ENCODE measurements at places on chromosomes 1 and 21.

- no peak for DNase-seq
These were observed 105.9 kb downstream of the BCAR3 start for GRCh38 chr1:93575621-93576284.

- DNase-seq: no peak
These were observed 6.7 kb upstream of the VSIG8 start for GRCh38 chr1:159869173-159869572.

GRCh38 chr21:27192281-27192949 lies 225.5 kb upstream of the ADAMTS5 start:
- DNase-seq: no peak

DNA sequence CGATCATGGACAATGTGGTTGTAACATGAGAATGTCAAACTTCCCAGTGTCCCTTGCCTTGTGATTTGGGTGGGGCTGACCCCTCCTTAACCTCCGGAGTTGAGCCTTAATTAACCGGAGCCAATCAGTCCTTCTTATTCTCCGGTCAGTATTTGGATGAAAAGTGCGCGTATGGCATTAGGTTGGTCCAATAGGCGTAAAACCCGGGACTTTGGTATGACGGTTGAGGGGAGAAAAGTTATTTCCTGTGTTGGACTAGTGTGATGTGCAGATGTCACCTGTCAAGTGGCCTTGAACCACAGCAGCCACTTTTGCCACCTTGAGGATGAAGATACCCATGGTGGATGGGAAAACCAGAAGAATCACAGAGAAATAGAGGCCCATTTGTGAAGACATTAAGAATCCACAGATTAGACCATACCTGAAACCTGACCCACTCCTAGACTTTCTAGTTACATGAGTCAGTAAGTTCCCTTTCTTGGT lies 5.1 kb downstream of the PAFAH2 start:
- DNase-seq: peak; percentile 43

- DNase-seq: no peak
These were observed 20.4 kb downstream of the SLC25A33 start for GRCh38 chr1:9559673-9560072.

GRCh38 chr1:179809506-179810366 lies 66.6 kb downstream of the FAM163A start:
- DNase-seq: peak; percentile 49

GRCh38 chr1:2971101-2971501 lies 50.2 kb upstream of the ACTRT2 start:
- no peak for DNase-seq

- DNase-seq: no peak
These were observed 114.9 kb downstream of the DENND1B start for GRCh38 chr1:197660389-197660788.

DNA sequence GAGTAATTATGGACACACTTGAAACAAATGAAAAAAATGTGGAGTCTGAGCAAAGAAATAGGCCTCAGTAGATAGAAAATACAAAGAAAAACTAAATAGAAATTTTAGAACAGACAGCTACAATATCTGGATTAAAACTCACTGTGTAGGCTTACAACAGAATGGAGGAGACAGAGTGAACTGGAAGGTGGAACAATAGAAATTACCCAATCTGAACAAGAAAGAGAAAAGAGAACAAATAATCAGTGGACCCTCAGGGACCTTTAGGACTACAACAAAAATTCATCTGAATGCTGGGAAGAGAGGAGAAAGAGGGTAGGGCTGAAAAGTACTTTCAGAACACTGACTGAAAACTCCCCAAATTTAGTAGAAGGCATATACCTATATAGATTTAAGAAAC lies 90.0 kb downstream of the POU2F1 start:
- DNase-seq: peak; percentile 22

GRCh38 chr1:163054181-163054591 lies 15.0 kb upstream of the RGS4 start:
- DNase-seq: no peak

GRCh38 chr1:116853680-116854402 lies 55.9 kb upstream of the PTGFRN start:
- no peak for DNase-seq

DNA sequence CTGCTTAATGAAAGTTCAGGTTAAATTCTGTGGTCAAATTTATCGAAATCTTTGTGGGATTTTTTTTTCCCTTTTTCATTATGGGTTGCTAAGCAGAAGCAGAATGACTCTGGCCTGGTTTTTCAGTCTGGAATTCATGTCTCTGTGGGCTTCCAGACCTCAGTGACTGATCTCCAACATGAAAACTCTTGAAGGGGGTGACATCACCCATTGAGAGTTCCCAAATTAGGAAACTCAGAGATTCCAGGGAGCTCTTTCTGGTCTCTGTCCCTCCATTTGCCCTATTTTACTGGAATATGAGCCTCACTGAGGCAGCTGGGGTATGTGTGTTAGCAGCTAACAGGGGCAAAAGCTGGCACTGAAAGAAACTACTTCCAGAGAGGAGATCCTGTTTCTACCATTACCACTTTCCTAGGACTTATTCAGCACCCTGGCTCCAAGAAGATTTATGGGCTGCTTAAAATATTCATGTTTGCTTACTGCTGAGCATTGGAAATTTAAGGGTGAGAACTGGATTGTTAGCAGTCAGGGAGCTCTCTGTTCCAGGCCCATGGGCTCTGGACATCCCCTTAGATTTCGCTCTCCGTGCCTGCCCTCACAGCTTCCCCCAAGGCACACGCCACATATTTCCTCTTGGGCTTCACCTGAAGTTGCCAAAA lies 203.4 kb upstream of the SPAG17 start:
- DNase-seq: no peak

GRCh38 chr1:187840557-187840956 lies 1011.8 kb downstream of the PLA2G4A start:
- no peak for DNase-seq

DNA sequence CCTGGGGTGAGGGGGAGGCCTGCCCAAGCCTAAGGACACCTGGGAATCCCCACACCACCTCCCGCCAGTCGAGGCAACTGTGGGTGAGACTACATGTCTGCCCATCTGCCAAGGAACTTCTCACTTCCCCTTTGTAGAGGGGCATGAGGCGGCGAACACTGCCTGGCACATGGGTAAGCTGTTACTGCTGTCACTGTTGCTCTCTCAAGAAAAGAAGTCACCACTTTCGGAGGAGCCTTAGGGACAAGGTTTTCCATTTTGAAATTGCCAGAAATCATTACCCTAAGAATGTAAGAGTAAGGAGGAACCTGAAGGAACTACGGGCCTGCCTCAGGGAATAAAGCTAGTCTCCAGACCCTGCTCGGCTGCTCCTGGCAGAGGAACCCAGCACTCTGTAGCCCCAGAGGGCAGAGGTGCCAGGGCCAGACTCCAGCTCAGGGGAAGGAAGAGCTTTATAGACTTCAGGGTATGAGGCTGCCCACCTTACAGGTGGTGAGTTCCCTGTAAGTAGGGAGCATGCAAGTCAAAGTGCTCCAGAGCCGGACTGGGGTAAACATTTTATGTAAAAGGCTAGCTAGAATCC lies 23.3 kb downstream of the SLC2A1 start:
- DNase-seq: no peak

GRCh38 chr1:213162862-213163261 lies 111.8 kb downstream of the RPS6KC1 start:
- DNase-seq: no peak

DNA sequence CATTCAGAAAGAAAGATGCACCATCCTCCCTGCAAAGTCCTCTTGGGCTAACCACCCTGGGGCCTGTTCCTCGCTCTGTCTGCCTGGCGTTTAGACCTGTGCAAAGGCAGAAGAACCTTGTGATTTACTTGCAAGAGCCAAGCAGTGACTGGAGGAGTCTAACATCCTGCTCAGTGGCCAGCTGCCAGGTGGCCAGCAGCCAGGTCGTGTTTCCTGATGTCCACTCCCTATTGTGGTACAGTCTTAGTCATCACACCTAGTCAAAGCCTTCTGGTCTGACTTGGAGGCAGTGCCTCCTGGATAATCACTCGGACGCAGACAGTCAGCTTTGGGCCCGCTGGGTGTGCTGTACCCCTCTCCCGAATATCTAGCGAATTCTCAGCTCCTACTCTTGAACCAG lies 118.1 kb downstream of the PGBD5 start:
- no peak for DNase-seq

DNA sequence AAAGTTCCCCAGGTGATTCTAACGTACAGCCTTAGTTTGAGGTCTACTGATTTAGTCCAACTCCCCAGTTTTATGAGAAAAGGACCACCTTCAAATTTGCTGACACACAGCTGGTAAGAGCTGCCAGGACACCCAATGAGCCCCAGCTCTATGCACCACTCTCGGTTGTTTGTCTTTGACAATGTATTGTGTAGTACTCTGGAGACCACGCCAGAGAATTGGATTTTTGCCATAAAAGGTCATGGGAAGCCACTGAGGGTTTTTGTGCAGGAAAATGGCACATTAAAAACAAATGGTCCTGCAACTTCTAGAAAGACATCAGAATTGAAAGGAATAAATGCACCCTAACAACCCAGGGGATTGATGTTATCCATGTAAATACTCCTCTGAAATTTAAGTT lies 7.1 kb upstream of the IER5 start:
- no peak for DNase-seq

GRCh38 chr1:221972276-221973235 lies 230.7 kb upstream of the DUSP10 start:
- no peak for DNase-seq

- no peak for DNase-seq
These were observed 2.7 kb upstream of the HMGN2 start for GRCh38 chr1:26469558-26469957.

DNA sequence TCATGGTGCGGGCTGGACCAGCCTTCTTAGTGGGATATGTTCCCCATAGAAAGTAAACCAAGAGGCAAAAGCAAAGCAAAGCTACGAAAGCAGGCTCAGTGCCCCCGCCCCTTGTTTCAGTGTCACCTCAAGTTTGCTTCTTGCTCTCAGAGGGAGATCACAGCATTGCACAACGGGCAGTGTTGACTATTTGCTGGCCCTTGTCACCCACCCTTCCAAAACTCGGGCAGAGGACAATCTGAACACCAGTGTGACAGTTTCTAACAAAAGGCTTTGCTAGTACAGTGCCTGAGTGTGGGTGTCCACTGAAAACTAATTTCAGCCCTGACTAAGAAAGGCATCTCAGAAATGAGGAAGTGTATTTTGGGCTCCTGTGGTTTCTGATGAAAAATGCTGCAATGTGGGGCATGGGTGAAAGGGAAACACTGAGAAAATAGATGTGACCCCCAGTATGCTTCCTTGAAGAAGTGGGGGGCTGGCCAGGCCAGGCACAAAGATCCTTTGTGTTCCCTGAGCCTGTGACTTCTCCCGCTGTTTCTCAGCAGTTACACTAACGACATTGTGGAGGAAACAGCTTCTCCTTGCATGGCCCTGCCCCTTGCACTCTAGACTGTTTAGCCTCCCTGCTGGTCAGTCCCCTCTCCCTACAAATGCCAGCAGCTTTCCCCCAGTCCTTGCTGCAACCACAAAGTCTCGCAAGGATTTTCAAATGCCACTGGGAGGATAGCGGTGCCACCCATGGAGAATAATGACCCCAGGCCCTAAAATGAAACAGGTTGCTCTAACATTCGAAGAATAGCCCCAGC lies 33.3 kb upstream of the KCNE1 start:
- DNase-seq: no peak

DNA sequence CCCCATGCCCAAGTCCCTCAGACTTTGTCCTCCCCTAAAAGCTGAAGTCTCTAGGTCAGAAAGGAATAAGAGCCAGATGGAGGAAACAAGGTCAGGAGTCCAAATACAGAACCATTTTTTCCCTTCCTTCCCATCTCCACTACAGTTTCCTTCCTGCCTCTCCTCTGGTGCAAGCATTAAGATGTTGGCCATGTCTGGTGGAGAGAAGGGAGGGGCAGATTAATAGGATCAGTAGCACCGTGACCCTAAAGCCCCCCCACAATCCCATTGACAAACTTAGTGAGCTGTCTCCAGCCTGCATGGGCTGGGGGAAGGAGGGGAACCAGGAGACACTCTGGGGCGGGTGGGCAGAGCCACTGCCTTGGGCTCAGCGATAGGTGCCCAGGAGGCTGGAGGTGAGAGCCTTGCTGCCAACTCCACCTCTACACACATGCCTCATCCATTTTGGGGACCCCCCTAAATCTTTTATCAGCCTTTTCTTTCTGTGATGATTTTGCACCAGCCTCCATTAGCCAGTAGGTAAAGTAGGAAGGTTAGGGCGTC lies 59.8 kb downstream of the RHBG start:
- no peak for DNase-seq

GRCh38 chr1:112253366-112253765 lies 142.6 kb upstream of the CTTNBP2NL start:
- DNase-seq: no peak

- peak; percentile 26 for DNase-seq
These were observed 95.9 kb downstream of the SPSB1 start for GRCh38 chr1:9388335-9389180.

- no peak for DNase-seq
These were observed 5.8 kb downstream of the PLA2G2A start for GRCh38 chr1:19973616-19974015.

DNA sequence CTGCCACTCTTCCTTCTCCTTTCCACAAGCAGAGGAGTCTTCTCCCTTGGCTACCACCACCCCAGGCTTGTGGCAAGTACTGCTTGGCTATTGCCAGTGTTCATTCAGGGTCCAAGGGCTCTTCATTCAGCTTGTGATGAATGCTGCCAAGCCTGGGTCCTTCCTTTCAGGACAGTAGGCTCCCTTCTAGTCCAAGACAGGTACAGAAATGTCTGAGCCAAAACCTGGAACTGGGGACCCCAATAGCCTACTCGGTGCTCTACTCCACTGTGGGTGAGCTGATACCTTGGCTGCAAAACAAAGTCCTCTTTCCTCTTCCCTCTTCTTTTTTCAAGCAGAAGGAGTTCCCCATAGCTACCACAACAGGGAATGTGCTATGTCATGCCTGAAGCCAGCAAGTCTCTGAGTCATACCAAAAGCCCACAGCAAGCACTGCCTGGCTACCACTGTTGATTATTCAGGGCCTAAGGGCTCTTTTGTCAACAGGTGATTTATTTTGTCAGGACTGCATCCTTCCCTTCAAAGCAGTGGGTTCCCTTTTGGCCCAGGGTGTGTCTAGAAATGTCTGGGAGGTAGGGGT lies 268.9 kb downstream of the HHAT start:
- DNase-seq: no peak

DNA sequence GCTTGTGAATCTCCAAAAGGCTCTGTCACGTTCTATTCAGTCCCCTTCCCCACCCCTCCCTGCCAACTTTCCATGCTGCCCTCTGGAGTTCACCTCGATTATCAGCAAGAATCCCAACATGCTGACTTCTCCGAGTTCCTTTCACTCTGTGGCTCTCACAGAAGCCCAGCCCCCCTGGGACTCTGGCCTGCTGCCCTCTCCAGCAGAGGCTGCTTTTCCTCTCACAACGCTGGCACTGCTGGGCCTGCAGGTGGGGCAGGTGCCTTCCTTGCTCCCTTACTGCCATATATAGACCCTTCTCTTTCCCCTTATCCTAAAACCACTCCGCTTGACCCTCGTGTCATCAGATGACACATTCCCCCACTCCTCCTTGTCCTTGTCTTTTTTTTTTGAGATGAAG lies 10.2 kb upstream of the RNF186 start:
- no peak for DNase-seq

DNA sequence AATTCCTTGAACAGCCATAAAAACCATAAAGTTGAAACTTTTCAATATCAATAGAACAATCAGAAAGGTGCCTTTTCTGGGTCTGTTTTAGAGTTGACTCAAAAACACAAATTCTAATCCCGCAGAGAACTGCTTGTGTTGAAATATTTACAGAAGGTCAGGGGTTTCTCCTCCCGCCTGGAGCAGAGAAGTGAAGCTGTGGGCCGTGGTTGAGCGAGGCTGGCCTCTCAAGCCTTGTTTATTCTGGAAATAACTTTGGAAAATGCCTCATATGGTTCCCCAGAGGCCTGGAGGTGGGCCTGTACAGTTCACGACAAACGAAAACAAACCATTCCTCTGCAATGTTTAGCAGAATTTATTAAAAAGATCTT lies 90.8 kb upstream of the ERRFI1 start:
- DNase-seq: no peak
